ENCODE measurements at places on chromosomes 4 and X. TPM values are rescaled to one million over a fixed set of nuclear protein-coding genes. Genes with fewer than 3 reads are reported as not detected.
A peak's percentile ranks its signal among the peaks of the same experiment; 100 is the strongest.

- peak; percentile 13 for ATAC-seq
Measured at GRCh38 chrX:134171661-134172587, 65.1 kb upstream of the CCDC160 start.

DNA sequence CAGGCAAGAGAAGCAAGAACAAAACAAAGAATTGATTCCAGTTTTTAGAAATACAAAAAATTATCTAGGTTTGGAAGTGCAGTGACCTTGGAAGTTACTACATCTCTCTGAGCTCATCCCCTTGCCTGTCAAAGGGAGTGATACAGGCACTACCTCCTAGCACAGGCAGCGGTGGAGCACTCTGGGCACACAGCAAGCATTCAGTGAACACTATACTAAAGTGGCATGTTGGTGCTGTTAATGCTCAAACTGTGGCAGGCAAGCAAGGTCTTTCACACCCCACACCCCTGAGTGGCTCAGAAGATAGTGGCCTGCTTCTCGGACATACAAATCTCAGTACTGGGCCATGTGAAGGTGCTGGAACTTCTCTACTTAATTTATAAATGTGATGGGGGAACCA is 51.2 kb downstream of the DRD5 start:
- ATAC-seq, result no peak

- no peak for ATAC-seq
Measured at GRCh38 chr4:47809654-47810203, 28.1 kb downstream of the CORIN start.

DNA sequence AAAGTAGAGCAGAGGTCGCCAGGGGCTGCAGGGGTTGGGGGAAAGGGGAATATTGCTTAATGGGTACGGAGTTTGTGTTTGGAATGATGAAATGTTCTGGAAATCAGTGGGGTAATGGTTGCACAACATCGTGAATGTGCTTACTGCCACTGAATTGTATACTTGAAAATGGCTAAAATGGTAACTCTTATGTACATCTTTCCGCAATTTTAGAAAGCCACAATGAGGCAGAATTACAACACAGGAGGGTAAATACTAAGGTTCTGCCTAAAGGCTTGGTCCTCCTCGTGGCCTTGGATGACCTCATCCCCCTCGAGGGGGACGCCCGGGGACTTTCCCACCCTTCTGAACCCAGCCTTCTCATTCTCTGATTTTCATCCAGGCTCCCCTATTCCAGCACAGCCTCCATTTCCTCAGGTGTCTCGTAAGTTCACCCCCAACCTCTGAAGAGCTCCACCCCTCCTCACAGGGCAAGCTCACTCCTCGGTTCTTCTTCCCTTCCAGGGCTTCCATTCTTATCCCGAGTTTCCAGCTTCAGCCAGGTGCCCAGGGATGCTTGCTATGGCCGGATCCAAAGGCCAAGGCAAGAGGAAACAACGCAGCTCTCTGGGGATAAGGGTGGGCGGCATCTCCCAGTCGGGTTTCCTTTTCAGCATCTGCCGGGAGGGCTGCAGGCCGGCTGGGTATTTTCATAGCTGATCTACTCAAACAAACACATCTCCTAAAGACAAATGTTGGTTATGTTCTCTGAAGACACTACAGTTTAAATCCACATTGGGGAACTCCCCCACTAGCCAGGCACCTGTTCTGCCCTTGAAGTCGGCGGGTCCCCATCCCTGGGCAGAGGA is 71.3 kb upstream of the ACSL1 start:
- peak; percentile 21 for ATAC-seq

DNA sequence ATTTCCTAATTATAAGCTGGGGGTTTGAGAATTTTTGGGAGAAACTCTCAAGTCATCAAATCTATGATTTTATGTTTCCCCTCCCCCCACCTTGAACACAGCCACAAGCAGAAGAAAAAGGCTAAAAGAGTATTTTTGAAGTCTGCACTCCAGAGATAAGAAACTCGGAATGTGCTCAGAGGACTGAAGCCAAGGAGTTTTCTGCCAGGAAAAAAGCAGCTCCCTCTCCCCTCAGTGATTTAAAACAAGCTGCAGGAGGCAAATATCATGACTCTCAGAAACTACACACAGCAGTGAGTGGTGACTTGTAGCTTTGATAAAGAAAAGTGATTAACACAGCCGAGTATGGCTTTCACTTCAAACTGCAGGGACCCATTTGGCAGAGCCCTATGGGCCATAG is 800.2 kb upstream of the FTHL17 start:
- no peak for ATAC-seq

DNA sequence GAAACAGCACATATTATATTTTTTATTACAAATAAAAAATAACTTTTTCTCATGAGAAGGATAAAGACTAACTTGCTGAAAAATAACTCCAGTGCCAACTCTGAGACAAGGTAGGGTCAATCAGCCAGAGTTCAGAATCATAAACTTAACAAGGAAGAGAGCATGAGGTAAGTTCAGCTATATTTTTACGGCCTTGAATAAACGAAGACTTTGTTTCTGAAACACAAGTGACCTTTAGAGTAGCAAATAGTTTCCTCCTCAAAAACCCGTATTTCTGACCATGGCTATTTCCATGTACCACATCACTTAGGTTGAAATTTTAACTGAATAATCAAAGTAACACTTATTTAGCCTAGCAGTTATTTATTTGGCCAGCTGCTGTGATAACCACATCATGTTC is 45.5 kb downstream of the PRDM5 start:
- ATAC-seq, result no peak

- no peak for ATAC-seq
Measured at GRCh38 chr4:101141230-101141629, 206.1 kb downstream of the PPP3CA start.

DNA sequence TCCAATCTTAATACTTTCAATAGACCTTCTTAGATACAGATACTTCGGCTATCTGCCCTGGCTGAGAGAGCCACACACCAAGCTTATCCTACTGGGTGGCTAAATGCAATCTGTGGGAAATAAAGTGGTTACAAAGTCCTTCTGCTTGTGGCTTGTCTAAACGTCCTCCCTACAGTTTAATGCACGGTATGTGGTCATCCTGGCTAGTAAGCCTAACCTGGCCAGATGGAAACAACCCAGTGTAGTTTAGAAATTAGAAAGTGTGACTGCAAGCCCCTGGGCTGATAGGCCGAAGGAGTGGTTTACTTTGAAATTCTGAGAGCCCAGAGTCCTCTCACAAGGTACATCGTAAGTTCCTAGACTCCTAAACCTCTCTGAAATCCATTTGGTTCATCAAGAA is 47.9 kb downstream of the HELT start:
- ATAC-seq, result no peak

DNA sequence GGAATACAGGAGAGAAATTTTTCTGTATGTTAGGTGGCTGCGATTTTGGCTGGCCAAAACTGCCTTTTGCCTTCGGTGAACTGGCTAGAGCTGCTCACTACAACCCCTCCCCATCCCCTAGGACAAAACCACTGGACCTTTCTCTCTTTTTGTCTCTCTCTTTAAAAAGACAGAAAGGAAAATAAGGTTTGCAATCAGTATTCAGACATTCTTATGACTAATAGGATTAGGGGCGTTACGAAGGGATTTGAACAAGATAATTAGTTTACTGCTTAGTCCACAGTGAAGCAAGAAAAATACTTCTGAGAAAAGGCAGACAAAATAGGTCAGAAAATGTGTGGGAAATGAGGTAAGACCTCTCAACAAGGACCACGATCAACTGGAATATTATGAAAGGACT is 180.4 kb downstream of the SLIT2 start:
- peak; percentile 72 for ATAC-seq

- ATAC-seq, result no peak
Measured at GRCh38 chrX:97692575-97692974, 808.9 kb downstream of the RPA4 start.

DNA sequence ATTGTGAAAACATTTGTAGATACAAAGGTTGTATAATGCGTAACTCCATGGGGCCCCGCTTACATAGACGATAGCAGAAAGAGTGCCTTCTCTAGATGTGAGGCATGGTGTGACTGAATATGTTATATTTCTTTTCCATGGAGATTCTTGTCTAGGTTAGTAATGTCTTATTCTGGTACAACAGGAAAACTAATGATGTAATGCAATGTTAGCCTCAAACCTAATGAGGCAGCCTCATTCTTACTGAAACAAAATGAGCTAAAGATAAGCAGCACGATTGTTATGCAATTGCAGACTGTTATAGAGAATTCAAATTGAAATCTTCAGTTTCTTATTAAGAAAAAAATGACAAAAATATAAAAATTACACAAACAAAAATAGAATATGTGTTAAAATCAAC is 171.1 kb upstream of the ANKRD50 start:
- no peak for ATAC-seq

GRCh38 chr4:139559687-139560086 is 3.7 kb upstream of the SETD7 start:
- no peak for ATAC-seq

Gene PLS3
- 101 TPM for total RNA-seq

Gene SPIN2A
- total RNA-seq, result 0.42 TPM

Measured in gastroesophageal sphincter (tissue), 4 donors.